ENCODE measurements at places on chromosomes 16 and 17.

- H3K36me3 ChIP-seq, result peaks cover 9% of the 10 kb centered on the region
- H3K27me3 ChIP-seq, result peaks cover 25% of the 10 kb centered on the region
- H3K4me1 ChIP-seq, result peaks cover 30% of the 10 kb centered on the region
These were observed 5.8 kb downstream of the ITGAM start for GRCh38 chr16:31265329-31266245.

GRCh38 chr16:84726079-84726668, 26.4 kb downstream of the USP10 start:
- H3K27me3 ChIP-seq, result no peaks in the 10 kb centered on the region
- peak overlapping the region; percentile 49 for H3K27ac ChIP-seq
- H3K4me3 ChIP-seq, result peak overlapping the region; percentile 50
- peaks cover 40% of the 10 kb centered on the region for H3K4me1 ChIP-seq

DNA sequence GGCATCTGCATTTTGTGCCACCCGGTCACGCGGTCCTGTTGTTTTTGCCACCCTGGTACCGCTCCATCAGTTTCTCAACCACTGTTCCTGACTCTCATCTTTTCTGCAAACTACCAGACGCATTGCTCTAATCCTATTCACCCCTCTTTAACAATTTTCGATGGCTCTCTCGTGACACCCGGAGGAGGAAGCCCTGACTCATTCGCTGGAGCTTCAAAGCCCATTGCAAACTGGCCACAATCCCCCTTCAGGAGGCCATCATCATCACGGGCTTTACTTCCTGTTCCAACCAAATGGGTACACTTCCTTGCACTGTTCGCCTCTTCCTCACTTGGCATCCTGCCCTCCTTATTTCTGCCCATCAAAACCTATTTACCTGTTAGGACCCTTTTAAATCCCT, 155.3 kb downstream of the RGS9 start:
- peak overlapping the region; percentile 25 for H3K4me3 ChIP-seq
- peaks cover 10% of the 10 kb centered on the region for H3K4me1 ChIP-seq
- peaks cover 2% of the 10 kb centered on the region for H3K36me3 ChIP-seq

GRCh38 chr17:574061-574460, 140.6 kb downstream of the VPS53 start:
- H3K27ac ChIP-seq, result no peak overlapping the region
- no peaks in the 10 kb centered on the region for H3K27me3 ChIP-seq
- peaks cover 7% of the 10 kb centered on the region for H3K4me1 ChIP-seq

DNA sequence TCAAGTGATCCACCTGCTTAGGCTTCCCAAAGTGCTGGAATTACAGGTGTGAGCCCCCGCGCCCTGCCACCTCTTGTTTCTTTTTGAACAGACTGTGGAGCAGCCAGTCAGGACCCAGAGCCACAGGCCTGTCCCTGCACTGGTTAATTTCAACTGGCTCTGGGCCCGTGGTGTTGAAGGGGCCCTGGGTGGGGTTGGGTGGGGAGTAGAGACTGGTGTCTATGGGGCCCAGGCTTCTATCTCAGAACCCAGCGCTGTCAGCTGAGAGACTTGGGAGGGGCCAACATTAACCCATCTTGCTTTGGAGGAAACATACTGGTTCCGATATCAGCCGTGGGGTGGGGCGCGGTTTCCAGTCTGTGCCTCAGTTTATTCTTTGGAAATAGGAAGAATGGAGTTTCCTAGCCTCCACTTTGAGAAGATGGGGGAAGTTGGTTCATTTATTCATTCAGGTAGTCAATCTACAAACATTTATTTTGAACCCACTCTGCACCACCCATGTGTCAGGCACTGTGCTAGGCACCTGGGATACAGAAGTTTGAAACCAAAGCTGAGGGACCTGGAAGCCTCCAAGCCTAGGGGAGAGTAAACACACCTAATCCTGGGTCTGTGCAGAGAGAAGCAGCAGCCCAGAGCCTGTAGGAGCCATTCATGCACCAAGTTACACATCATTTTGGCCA, 15.5 kb upstream of the SLC4A1 start:
- DNase-seq, result no peak
- H3K36me3 ChIP-seq, result no peaks in the 10 kb centered on the region
- H3K27ac ChIP-seq, result no peak overlapping the region
- no peak overlapping the region for H3K4me3 ChIP-seq
- peaks cover 12% of the 10 kb centered on the region for H3K4me1 ChIP-seq

GRCh38 chr16:72444696-72445095, 272.7 kb upstream of the PMFBP1 start:
- H3K4me3 ChIP-seq, result no peak overlapping the region
- H3K27ac ChIP-seq, result no peak overlapping the region
- no peak for DNase-seq
- no peaks in the 10 kb centered on the region for H3K27me3 ChIP-seq

GRCh38 chr17:11803231-11803969, 193.9 kb downstream of the ZNF18 start:
- no peak overlapping the region for H3K4me3 ChIP-seq
- no peaks in the 10 kb centered on the region for H3K27me3 ChIP-seq
- no peaks in the 10 kb centered on the region for H3K36me3 ChIP-seq
- DNase-seq, result no peak
- no peaks in the 10 kb centered on the region for H3K4me1 ChIP-seq
- H3K27ac ChIP-seq, result no peak overlapping the region

- H3K4me3 ChIP-seq, result no peak overlapping the region
- H3K36me3 ChIP-seq, result no peaks in the 10 kb centered on the region
- peaks cover 10% of the 10 kb centered on the region for H3K4me1 ChIP-seq
- peak overlapping the region; percentile 32 for H3K27ac ChIP-seq
- no peaks in the 10 kb centered on the region for H3K27me3 ChIP-seq
These were observed 35.5 kb downstream of the KSR1 start for GRCh38 chr17:27491713-27492190.

DNA sequence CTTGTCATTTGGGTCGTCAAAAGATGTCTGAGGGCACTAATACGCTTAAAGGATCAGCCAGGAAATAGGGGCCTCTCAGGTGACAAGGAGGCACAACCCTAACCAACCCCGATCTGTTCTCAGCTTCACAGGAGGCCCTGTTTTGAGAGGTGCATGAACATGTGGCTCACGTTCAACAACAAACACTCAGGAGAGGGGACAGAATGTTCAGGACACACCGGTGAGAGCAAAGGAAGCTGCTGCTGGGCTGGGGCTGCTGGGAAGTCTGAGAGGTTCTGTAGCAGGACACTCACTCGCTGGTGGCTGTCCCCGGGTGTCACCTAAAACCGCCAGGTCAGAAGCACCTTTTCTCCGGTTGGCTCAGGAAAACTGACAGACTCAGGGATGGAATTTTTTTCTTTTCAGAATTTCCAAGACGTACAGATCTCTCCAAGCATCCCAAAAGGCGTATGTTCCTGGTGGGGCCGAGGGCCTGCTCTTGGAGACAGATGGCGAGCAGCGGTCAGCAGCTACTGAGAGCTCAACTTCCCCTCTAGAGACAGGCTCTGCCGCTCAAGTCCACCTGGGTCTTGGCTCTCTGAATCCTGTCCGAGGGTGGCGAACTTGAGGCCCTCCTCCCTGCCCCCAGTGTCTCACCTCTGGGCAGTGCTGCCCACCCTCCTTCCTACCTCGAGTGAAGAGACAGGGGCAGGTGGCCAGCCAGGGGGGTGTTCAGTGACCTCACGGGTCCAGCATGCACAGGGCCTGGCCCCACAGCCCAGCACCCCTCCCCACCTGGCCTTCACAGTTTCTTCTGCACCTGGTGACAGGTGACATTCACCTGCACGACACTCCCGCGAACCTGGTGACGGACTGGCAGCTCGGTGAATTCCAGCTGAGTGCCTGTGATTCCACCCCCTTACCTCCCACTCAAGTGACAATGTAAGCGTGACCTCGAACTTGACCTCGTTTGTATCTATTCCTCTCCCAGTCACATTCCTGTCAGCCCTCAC, 22.9 kb downstream of the CLUH start:
- H3K4me1 ChIP-seq, result peaks cover 7% of the 10 kb centered on the region
- peak overlapping the region; percentile 58 for H3K4me3 ChIP-seq
- DNase-seq, result no peak

DNA sequence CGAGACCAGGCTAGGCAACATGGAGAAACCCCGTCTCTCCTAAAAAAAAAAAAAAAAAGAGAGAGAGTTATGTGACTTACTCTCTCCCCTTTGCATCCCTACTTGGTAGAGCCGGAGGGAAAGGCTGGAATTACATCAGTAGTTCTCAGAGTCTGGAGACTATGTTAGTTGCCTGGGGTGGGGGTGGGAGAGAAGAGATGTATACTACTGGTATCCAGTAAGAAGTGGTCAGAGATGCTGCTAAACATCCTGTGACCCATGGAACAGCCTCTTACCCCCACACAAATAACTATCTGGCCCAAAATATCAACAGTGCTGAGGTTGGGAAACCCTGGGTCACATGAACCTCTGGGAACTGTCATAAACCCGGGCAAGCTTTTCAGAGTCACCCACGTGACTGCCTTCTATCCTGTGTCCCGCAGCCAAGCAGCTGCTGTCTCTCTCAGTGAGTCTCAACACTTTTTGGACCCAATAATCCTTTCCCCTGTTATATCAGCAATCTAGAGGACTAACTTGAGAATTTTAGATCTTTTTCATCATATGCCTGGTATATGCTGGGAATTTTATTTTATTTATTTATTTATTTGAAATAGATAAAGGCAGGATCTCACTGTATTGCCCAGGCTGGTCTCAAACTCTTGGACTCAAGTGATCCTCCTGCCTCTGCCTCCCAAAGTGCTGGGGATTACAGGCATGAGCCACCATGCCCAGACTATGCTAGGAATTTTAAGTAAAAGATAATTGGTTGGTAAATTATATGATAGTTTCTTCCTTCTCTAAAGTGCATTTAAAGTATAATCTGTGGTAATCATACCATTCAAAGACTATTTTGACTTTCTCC, 8.7 kb downstream of the EIF1 start:
- no peak overlapping the region for H3K4me3 ChIP-seq
- DNase-seq, result no peak
- H3K36me3 ChIP-seq, result peaks cover 4% of the 10 kb centered on the region
- H3K27ac ChIP-seq, result no peak overlapping the region

- H3K4me1 ChIP-seq, result peaks cover 24% of the 10 kb centered on the region
- H3K27ac ChIP-seq, result no peak overlapping the region
- no peak for DNase-seq
- no peaks in the 10 kb centered on the region for H3K27me3 ChIP-seq
These were observed 116.1 kb downstream of the METRNL start for GRCh38 chr17:83195330-83196023.

DNA sequence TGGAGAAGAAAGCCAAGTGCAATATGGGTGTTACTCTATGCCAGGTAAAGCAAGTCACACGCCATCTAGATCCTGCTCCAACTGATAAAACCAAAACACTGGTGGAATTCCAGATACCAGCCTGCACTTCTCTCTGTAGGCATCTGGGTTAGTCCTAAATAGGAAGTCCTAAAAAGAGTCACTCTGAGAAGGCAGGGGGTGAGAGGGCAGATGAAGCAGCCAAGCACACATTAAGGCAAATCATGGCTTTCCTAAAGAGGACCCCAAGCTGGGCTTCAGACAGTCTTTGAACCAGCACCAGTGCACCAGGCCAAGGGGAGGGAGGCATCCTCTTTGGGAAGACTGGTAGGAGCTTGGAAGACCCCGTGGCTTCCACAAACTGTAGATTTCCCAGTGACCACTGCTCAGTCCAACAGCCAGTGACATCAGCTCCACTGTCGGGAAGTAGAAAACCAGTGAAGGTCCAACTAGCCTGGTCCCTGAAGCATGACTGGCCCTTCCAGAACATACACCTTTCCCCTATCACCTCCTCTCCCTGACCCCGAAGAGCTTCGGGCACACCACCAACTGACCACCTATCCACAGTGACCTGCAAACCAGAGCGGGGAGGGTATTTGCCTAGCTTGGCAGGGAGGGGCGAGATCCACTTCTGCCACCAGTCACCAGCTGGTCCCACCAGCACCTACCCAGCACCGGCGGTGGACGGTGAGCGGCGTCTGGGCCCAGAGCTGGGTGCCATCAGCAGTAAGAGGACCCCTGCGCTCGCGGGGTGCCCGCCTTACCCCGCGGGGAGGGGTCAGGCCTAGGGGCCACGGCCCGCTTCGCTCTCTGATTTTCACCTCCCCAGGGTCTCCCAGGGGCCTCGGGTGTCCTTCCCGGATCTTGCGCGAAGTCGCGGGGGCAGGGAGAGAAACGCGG, 1.0 kb downstream of the LITAF start:
- DNase-seq, result no peak
- peak overlapping the region; percentile 93 for H3K27ac ChIP-seq
- H3K36me3 ChIP-seq, result peaks cover 5% of the 10 kb centered on the region
- H3K4me1 ChIP-seq, result peaks cover 48% of the 10 kb centered on the region
- no peaks in the 10 kb centered on the region for H3K27me3 ChIP-seq
- H3K4me3 ChIP-seq, result peak overlapping the region; percentile 92

- peak within 1 kb of the TSS; percentile 91 for H3K4me3 ChIP-seq
- no peaks in the 10 kb centered on the region for H3K36me3 ChIP-seq
- H3K4me1 ChIP-seq, result peaks cover 11% of the 10 kb centered on the region
- H3K27me3 ChIP-seq, result no peaks in the 10 kb centered on the region
These were observed at the start of gene DOK4 for GRCh38 chr16:57485916-57486857. DOK4 (minus strand) TSS chr16:57486493; CDS start chr16:57479507, 6,986 bp downstream.

- H3K4me3 ChIP-seq, result peak overlapping the region; percentile 66
- no peak for DNase-seq
- H3K4me1 ChIP-seq, result peaks cover 79% of the 10 kb centered on the region
- H3K36me3 ChIP-seq, result peaks cover 2% of the 10 kb centered on the region
These were observed 2.8 kb upstream of the NR1D1 start for GRCh38 chr17:40103071-40103661.

DNA sequence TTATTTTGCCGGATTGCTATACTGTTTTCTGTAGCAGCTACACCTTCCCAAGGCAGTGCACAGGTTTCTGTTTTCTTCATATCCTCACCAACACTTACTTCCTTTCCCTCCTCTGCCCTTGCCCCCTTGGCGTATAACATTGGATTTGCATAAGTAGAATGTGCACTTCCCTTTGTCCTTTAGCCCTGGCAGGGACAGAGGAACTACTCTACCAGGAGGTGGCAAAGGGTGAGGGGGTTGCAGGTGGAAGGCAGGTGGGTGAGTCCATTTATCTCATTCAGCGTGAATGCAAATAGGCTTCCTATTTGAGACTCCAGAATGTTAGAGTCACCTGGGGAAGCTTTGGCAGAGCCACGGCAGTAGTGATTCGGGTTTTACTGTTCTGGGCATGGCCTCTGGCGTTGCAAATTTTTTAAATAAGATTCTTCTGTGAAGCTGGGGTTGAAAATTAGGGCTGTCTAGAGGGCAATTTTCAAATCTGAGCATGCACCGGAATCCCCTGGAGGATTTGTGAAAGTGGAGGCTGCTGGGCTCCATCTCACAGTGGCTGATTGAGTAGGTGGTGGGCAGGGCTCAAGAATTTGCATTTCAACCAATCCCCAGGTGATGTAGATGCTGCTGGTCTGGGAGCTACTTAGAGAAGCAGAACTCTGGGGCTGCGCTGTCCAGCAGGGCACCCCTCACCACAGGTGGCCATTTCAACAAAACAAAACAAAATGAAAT, 84.7 kb downstream of the PLCG2 start:
- H3K27me3 ChIP-seq, result peaks cover 29% of the 10 kb centered on the region
- no peak overlapping the region for H3K27ac ChIP-seq
- H3K4me3 ChIP-seq, result peak overlapping the region; percentile 45
- no peak for DNase-seq
- H3K4me1 ChIP-seq, result peaks cover 5% of the 10 kb centered on the region
- peaks cover 3% of the 10 kb centered on the region for H3K36me3 ChIP-seq

GRCh38 chr17:78913115-78913514, 10.1 kb upstream of the CEP295NL start:
- peaks cover 18% of the 10 kb centered on the region for H3K27me3 ChIP-seq
- peaks cover 6% of the 10 kb centered on the region for H3K36me3 ChIP-seq
- no peak for DNase-seq
- H3K4me3 ChIP-seq, result no peak overlapping the region

Measured in T-helper 17 cell (primary cell).